ENCODE measurements at places on chromosomes 6 and 20. TPM values are rescaled to one million over a fixed set of nuclear protein-coding genes. Genes with fewer than 3 reads are reported as not detected.

DNA sequence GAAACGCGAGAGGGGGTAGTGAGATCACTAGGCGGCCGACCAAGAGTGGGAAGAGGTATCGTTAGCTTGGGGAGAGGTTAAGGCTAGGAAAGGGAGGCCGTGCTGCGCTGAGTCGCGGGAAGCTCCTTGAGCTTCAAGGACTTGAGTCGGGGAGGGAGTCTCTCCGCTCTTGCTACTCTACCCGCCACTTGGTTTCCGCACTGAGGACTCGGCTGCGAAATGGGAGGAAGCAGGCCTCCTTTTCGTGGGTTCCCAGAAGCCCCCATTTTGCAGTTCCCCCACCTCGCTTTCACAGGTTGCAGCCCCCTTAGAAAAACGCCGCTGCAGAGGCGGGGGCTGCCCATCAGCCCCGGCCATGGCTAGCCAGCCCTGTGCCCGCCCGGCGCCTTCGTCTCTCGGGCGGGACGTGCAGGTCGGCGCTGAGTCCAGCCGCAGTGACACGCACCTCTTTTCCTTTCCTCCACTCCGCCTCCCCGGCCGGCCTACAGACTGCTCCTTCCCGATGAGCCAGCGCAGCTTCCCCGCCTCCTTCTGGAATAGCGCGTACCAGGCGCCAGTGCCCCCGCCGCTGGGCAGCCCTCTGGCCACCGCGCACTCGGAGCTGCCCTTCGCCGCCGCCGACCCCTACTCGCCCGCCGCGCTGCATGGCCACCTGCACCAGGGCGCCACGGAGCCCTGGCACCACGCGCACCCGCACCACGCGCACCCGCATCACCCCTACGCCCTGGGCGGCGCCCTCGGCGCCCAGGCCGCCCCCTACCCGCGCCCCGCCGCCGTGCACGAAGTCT is 4.9 kb downstream of the VGLL2 start:
- no peak for DNase-seq

GRCh38 chr6:106177786-106178185 is 91.7 kb downstream of the PRDM1 start:
- no peak for DNase-seq

DNA sequence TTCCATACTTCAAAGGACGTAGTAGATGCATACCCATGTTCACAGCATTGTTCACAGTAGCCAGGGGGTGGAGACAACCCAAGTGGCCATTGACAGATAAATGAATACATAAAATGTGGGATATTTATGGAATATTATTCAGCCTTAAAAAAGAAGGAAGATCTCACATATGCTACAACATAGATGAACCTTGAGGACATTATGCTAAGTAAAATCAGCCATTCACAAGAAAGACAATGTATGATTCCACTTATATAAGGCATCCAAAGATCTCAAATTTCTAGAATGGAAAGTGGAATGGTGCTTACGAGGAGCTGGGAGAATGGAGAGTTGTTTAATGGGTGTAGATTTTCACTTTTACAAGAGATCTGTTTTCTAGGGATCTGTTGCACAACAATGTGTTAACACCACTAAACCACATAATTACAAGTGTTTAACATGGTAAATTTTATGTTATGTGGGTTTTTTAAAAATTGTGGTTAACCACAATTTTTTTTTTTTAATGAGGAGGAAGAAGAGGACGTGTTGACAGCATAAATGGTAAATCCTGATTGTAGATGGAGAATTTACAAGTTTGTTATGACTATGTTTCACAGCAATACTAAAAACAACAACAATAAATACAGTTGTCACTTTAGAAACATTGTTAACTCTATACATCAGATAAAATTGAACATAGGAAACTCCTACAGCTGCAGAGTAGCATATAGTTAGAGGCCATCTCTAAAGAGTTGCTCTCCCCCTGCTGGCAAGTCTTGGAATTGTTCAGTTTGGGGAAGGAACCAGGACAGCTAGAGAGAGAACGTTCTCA is 41.6 kb downstream of the CCN2 start:
- peak; percentile 54 for DNase-seq

GRCh38 chr6:151148111-151148510 is 91.7 kb upstream of the AKAP12 start:
- no peak for DNase-seq

DNA sequence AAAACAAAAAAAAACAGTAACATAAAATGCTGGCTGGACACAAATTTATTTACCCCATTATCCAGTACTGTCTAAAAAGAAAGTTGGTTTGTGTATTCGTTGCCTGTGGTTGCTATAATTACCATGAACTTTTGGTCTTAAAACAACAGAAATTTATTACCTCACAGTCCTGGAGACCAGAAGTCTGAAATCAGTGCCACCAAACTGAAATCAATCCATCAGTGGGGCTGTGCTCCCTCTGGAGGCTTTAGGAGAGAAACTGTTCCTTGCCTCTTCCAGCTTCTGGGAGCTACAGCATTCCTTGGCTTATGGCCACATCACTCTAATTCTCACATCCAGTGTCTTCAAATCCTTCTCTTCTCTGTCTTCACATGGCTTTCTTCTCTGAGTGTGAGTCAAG is 79.4 kb downstream of the SNX5 start:
- DNase-seq: no peak

The FAM229B gene
- polyA plus RNA-seq: 19.8 TPM

The CPXM1 gene
- polyA plus RNA-seq: 31.6 TPM

GRCh38 chr6:138545621-138545980 is 46.3 kb upstream of the NHSL1 start:
- DNase-seq: no peak

GRCh38 chr20:62558779-62559178 is 83.0 kb upstream of the GATA5 start:
- DNase-seq: no peak

All from forelimb muscle (tissue), 1 donor.